ENCODE measurements at places on chromosomes 6 and 20.

- no peak for DNase-seq
Observed at GRCh38 chr6:63858691-63859090, 223.1 kb downstream of the PHF3 start.

DNA sequence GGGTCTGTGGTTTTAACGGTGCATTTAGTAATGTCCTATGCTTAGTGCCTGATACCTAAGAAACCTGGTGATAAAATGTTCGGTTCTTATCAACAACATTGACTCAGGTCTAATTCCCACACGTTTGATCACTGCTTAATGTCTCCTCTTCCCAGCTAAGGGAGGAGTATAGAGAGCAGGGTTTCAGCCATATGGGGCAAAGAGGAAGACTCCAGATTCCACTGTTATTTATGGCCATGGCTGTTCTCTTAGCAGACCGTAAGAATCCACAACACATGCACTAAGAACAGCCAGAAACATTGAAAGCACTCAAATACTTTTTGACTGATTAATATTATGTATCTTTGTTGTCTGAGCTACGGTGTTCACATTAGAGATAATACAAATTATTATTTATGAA is 112.1 kb downstream of the BCAS1 start:
- no peak for DNase-seq

DNA sequence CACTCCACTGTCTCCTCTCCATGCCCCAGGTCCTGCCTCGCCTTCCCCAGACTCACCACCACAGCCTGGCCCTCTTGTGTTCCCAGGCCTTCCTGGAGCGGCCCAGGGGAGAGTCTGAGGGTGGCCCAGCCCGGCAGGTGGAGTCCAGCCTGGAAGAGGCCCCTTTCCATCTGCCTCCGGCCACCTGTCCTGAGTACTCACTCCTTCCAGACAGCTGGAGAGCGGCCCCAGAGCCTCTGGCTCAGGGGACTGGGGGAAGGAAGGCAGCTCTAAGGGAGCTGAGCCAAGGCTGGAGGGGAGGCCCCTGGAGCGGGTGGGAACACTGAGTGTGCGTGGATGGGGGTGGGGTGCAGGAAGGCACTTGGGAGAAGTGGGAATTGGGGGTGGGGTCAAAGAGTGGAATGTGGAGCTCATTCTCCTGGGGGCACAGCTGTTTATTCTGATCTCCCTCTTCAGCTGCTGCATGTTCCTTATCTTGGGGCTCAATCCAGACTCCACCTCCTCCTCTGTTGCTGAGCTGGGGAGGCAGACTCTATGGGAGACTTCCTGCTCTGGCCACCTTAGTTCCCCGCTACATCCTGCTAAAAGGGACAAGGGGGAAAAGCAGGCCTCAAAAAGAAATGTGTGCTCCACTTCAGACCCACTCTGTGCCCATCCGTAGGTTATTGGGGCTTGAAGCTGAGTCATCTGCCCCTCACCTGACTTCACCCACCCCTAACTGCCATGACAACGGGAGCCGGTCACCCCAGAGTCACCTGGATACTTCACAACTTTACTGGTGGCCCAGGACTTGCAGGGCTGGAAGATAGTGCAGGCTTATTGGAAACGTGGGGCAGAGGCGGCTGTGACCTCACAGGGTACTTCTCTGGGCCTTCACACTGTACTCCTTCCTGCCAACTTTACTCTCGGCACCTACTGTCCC is 19.5 kb upstream of the TAF8 start:
- no peak for DNase-seq

DNA sequence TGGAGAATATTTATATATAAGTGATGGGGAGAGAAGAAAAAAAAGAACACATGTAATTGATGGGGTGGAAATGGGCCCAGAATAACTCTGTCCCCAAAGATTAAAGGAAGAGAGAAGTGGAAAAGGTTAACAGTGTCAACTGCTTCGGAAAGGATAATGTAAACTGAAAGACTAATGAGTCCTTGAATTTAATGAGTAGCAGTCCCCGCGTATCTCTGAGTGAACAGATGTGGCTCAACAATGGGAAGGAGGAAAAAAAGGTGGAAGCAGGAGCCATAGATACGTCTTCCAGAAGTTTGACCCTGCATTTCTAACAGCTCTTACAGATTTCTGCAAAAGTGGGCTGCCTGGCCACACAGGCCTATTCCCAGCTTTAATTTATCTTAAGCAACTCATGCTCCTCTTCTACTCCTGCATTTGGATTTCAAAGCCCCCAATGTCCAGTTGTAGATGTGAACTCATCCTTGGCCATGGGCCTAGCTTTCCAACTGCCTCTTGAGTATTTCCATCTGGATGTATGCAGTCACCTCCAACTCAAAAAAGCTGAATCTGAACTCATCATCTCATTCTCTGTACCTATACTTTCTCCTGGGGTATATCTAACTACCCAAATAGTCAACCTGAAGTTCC is 61.3 kb downstream of the DST start:
- DNase-seq: no peak

DNA sequence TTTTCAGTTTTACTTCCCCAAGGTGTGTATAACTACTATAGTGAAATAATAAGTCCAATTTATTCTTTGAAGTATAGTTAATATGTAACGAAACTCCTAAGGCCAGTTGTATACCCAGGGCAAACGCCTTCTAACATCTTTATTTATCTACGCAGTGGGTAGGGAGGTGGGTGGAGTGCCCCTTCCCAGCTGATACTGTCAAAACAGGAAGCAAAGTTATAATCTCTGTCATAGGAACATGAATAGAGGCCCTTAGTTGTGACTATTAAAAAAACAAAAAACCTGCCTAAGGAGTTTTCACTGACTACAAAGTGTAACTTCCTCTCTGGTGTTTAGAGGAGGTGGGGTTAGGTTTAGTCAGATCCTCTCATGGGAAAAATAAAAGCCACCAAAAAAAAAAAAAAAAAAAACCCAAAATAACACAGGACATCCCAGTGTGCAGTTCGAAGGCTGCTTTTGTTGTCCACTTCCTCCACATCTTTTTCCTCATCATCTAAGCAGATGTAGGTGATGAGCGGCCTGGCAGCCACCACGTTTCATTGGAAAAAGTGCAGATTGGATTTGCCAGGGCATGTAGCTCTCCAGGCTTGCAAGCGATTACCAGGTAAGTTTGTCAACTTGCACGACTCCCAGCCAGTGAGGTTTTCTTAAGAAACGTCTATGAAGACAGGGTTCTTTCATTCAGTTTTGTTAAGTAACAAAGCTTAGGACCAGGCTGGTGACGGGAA is 58.7 kb downstream of the UTRN start:
- peak; percentile 41 for DNase-seq

DNA sequence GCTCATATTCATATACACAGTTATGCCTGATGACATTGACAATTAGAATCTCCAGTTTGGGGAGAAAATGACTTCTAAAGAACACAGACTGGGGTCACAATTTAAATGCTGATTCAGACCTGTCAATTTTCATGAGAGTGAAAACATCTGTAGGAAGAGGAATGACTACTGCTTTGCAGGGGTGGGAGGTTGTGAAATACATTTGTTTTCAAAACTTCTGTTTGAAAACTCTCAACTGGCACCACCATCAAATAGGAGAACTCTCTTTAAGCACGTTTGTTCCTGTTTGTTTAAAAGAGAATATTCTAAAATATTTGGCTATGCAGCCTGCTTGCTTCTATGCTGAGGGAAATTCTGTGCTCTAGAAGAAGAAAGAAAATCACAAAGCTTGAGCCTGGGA is 50.8 kb upstream of the ADGRF5 start:
- DNase-seq: peak; percentile 50

GRCh38 chr20:46689754-46690085 is 476 bp upstream of the TP53RK start:
- no peak for DNase-seq

GRCh38 chr6:487956-488355 is 96.4 kb downstream of the IRF4 start:
- DNase-seq: no peak
